ENCODE measurements at places on chromosomes 11 and 22. TPM values are rescaled to one million over a fixed set of nuclear protein-coding genes. Genes with fewer than 3 reads are reported as not detected.

The MAP6 gene
- not detected for total RNA-seq

The SAA4 gene
- total RNA-seq = not detected

The DEFB131B gene
- not detected for total RNA-seq

The MFRP gene
- not detected for total RNA-seq

The GAL gene
- 0.77 TPM for total RNA-seq

The ADORA2A gene
- total RNA-seq = under 0.01 TPM

The MOGAT2 gene
- not detected for total RNA-seq

The CARD16 gene
- total RNA-seq = 2.4 TPM

The SLC6A5 gene
- total RNA-seq = not detected

The C11orf42 gene
- not detected for total RNA-seq

The DCHS1 gene
- total RNA-seq = 0.26 TPM

DNA sequence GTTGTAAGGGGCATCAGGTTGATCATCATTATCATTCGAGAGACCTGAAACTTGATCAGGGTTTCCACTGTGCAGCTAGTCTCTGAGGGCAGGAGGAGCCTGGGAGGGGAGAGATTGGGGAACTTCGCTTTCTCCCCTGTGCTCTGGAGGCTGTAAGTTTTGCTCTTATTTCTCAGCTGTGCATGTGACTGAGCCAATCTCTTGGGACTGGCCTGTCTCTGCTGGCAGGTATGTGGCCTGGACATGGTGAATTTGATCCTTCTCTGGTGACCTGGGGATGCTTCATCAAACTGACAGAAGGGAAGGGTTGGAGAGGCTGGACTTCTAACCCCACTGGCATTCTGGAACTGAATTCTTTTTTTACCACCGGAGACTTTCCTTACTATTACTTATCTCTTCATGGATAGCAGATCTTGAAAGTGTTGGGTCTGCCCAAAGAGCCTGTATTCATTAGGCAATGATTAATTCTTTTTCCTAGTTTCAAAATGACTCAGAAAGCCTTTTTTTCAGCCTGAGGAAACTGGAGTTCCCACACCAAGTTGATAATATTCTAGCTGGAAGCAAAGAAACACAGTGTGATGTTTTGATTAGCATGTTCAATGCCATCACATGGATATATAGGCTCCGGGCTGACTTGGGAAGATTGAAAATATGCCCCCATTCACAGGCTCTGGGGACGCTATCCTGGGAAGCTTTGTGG, 36.5 kb downstream of the TSPAN18 start:
- DNase-seq = peak; percentile 21

DNA sequence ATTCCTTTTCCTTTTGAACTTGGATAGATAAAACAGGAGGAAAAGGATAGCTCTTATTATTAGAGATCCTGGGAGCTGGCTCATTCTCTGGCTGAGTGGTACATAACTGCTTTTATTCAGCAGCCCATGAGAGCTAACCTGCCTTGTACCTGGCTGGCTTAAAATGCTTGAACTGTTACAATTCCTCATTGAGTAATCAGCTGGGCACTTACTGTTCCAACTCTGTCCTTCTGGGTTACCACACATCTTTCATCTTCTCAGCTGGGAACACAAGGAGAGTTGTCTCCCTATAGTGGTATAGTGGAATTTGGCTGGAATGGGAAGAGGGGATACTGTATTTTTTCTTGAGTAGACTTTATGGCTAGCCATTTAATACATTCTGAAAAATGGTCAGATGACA, 39.8 kb upstream of the SPTBN2 start:
- DNase-seq = peak; percentile 63

DNA sequence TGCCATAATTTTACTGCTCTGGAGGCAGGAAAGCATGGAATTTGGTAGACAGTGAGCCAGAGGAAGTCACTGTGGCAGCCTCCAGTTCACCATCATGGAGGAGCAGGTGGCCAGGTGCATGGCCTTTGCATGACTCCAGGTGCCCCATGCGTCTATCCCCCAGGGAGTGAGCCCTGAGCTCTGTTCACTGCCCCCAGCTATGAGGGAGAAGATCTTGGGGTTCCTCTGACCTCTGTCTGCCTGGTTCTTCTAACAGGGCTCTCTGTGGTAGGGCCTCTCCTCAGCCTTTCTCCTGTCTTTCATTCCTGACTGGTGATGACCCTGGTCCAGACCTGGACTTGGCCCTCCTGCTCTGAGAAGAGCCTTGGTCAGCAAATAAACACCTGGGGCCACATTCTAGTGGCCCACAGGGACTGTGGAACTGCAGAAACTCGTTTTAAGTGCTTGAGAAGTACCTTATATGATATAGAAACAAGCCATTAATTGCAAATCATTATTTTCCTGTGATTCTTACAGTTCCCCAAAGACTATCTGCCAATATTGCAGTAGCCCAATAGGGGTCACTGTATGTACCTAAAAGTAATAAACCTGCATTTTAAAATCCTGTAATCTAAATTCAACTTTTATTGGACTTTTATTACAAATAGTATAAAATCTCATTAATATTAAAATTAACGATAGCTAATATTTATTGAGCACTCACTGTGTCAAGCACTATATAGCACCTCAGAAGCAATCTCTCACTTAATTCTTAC, 120.0 kb upstream of the SYT13 start:
- peak; percentile 16 for DNase-seq

- DNase-seq = no peak
Measured at GRCh38 chr22:20615533-20616450, 108.4 kb downstream of the MED15 start.

DNA sequence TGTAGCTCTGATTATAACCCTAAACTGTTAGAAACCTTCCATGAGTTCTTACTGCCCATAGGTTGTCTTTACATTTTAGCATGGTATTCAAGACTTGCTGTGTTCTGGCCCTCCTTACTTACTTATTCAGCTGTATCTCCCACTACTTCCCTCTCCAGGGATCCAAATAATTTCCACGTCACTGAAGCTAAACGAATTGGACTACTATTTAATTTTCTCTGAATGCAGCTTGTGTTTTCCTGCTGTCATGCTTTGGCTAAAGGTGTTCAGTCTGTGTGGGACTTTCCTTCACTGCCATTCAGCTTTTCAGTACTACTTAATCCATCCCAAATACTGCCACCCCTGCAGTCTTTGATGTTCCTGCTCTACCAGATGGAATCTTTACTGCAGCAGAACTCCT, 88.3 kb downstream of the UVRAG start:
- no peak for DNase-seq

GRCh38 chr11:110317516-110317932, 21.1 kb upstream of the RDX start:
- DNase-seq = peak; percentile 49

GRCh38 chr11:79626135-79627075, 185.6 kb upstream of the TENM4 start:
- DNase-seq = peak; percentile 79

GRCh38 chr11:26286472-26287066, 45.4 kb upstream of the ANO3 start:
- peak; percentile 21 for DNase-seq

- DNase-seq = no peak
Measured at GRCh38 chr22:27800250-27801201, 1.0 kb downstream of the MN1 start.

DNA sequence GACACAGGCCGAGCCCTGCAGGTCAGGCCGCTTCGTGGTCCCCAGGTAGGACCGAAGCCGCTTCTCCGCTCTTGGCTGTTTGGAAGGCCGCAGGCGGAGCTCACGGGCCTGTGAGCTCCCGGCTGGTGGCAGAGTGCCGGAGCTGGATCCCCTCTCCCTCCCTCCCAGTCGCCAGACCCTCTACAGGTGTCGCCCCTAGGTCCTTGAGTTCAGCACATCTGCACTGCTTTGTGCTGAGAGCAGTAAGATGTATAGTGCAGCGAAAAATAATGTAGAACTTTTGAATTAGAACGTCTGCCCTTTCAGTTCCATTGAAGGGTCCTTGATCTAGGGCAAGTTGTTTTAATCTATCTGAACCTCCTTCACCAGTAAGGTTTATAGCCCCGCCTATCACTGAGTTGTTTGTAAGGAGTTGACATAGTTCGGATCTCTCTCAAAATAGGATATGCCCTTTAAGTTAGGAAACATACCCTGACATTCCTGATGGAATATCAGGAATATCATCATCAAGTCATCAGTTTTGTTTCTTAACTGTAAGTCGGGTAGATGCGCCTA, 419 bp downstream of the ANKRD49 start:
- no peak for DNase-seq

- DNase-seq = peak; percentile 7
Measured at GRCh38 chr11:83521647-83522596, 235.8 kb upstream of the CCDC90B start.

DNA sequence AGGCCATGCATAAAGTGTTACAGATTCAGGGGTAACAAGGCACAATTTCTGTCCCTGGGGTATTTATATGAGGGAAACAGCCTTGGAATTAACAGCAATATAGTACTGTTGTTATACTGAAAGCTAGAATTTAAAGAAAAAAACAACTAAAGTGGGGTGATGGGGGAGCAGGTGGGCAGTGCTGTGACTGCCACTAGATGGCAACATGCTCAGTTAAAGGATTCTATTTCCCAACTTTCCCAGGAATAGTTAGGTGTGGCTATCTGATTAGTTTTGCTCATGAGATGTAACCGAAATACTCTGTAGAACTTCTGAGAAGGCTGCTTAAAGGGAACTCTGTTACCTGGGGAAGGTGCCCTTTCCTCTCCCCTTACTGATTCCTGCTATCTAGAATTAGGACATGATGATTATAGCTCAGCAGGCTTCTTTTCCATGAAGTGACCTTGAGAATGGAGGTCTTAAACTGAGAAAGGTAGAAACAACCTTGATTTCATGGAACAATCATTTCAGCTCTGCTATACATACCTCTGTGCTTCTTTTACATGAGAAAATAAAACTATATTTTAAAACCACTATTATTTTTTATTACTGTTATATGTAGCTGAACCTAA, 102.6 kb downstream of the RELT start:
- peak; percentile 60 for DNase-seq

DNA sequence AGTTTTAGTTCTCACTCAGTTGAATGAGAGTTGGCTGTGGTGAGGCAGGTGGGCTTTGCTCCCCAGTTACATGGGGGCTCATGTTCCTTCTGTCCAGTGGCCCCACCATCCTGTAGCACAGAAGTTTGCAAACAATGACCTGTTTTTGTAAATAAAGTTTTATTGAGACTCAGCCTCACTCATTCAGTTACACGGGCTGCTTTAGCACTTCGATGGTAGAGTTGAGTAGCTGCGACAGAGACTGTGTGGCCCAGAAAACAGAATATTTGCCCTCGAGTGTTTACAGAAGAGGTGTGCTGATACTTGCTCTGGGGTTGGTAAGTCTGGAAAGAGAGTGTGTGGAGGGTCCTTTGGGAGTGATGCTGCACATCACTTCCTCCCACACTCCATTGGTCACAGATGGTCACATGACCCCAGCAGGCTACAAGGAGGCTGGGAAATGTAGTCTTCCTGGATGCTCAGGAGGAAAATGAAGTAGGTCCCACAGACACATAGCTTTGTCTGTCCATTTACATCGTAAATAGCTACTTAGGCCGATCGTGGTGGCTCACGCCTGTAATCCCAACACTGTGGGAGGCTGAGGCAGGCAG, 34.6 kb downstream of the IFT27 start:
- peak; percentile 12 for DNase-seq

- DNase-seq = no peak
Measured at GRCh38 chr22:30680991-30681770, 13.5 kb upstream of the OSBP2 start.

- DNase-seq = no peak
Measured at GRCh38 chr11:114972105-114972504, 293.8 kb downstream of the NXPE2 start.

DNA sequence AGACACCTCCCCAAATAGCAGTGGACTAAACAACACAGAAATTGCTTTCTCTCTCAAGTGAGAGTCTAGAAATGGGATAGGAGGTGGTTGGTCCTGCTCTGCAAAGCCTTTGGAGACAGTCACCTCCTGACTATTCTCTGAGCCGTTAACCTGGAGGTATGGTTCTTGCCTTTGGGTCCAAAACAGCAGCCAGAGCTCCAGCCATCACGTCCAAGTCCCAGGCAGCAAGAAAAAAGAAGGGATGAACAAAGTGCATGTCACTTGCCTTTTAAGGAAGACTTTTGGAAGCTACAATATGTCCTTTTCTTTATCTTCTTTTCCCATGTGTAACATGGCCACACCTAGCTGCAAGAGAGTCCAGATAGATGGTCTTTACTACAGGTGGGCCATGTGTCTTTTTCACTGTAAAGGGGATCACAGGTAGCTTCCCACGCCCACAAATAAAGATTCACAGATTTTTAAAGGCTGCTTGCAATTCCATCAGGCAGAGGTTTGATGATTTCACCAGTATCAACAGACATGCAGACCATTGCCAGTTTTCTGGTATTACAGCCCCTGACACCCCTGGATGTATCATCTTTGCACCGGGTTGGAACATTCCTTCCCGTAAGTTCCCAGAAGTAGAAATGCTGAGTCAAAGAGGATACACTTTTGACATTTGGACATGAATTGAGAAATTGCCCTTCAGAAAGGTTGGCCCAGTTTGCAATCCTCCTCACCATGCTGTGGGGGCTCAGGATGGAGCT, 66.0 kb downstream of the MYEOV start:
- DNase-seq = no peak
